ENCODE measurements at places on chromosomes 11 and 22.

DNA sequence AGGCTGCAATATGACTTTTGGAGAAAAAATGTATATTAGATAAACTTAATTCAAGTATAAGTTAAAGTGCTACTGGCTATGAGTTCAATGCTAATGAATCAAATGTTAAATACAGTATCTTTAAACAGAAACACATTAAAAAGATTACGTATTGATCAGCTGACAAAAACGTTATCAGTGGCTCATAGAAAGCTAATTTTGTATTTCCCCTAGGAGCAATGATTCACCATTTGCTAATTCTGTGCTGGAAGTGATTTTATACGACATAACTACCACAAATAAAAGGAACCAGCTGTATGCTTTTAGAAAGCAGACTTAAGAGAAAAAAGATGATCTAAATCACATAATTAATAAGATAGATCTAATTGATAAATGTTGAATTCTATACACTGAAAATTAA lies 43.6 kb downstream of the MRE11 start:
- no peak for DNase-seq

GRCh38 chr11:67442504-67443404 lies 522 bp downstream of the CORO1B start:
- DNase-seq = no peak

DNA sequence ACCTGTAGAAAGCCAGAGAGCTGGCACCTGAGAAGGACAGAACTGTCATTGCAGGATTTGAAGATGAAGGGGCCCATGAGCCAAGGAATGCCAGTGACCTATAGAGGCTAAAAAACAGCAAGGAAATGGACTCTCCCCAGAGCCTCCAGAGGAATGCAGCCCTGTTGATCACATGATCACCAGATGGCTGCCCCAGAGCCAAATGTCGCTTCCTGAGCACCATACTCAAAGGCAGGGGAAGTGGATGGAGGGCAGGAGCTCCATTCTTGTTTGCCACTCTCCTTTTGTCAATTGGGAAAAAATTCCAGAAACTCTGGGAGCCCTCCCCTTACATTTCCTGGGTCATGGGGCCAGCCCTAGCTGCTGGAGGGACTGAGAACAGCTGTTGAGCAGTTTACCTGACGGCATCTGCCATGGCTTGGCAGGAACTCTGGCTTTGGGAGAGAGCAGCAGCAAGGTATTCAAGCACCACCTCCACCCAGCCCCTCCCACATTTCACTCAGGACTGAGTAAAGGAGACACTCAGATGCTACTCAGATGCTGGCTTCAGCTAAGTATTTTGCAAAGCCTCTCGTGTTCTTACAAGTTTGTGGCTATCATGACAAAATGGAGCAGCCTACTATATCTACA lies 46.9 kb downstream of the DKK3 start:
- DNase-seq = no peak

DNA sequence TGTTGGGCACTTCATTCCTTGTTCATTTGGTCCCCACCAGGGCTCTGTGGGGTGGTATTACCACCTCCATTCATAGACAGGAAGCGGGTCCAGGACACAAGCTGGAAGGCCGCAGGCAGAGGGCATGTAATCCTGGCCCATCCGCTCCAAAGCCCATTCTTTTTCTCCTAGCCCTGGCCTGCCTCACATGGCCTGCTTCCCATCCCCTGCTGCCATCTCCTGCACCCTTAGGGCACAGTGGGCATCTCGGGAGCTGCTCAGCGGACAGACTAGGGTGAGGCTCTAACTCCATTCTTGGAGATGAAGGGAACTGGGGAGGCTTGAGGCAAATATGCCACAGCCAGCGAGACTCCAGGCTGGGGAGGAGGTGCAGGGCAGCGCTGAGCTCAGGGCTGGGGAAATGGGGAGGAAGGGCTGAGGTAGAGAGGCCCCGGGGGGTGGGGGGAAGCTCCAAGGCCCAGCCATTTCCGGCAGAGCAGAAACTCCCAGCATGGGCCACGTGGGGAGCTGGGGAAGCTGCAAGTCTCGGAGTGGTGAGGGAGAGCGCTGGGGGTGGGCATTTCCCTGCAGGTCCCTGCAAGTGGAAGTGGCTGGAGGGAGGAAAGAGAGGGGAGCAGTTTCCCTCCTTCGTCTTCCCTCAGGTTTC lies 14.3 kb upstream of the BCL9L start:
- DNase-seq = no peak

DNA sequence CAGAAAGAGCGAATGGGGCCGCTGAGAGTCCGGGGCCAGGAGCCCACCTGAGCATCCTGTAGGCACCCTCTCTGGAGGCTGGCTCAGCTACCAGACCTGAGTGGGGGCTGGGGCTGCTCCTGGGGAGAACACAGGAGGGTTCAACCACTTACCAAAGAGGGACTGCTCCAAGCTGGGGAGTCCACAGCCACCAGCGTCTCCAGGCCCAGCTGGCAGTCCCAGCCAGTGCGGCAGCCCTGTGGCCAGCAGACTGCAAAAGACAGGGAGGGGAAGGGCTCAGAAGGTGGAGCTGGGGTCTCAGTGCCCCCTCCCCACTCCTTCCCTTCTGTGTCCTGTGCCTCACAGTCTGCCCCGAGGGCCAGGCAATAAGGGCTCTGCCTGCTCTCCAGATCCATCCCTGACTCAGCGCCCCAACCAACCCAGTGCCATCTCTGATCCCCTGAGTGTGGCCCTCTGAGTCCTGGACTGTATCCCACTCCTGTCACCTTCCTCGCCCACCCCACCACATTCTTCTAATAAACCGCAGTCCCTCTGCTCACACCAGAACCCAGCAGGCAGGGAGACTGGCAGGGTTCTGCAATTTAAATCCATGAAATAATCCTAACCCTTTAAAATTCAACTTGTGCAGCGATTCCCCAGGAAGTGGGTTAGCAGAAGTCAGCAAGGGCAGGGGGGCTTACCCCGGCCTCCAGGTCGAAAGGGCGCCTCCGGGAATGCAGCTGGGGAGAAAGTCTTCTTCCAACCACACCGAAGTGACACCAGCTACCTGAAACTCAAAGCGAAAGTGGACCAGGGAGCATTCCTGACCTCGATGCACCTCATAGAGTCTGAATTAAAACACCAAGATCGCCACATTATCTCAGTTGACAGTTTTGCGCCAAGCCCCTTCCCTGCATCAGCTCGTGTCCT lies 13.3 kb downstream of the CHST1 start:
- DNase-seq = no peak

GRCh38 chr11:3046190-3046589 lies 11.0 kb downstream of the CARS1 start:
- no peak for DNase-seq

GRCh38 chr11:122045181-122045586 lies 70.8 kb downstream of the BLID start:
- DNase-seq = no peak

DNA sequence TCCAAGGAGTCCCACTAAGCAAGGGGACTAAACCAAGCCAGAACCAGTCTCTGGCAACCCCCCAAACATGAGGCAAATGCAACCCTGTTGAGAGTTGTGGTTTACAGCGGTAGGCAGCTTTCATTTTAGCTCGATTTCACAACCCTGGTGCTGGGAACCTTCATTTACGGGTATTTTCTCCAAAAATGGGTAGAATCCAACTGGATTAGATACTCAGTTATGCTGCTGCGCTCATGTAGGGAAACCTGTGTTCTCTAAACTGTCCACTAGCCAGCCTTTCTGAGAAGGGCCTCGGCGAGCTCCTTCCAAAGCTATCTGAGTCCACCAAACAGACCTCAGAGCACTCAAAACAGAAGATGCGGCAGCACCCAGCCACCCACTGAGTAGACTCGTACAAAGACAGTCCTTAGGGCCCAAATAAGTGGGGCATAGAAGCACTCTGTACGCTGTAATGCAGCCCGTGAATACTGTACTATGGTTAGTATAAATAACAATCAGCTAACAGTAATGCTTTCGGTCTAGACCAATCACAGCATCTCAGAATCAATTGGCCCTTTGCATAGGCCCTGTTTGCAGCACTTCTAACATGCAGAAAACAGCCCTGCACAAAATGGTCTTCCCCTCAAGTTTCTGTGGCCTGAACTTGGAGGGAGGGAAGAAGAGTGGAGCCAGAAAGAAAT lies 104.7 kb downstream of the ETS1 start:
- DNase-seq = no peak

DNA sequence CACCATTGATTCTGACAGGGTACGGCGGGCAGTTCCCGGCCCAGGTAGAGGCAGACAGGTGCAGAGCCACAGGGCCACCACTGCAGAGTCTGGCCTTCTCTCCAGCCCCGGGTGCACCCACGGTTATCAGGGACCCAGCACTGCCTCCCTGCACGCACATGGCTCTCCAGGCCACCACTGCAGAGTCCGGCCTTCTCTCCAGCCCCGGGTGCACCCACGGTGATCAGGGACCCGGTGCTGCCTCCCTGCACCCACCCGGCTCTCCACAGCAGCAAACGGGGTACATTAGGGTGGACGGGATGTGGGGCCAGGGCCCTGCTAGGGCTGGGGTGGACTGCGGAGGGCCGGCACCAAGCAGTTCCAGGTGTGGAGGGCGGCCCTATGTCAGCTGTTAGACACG lies 272.9 kb downstream of the BRD1 start:
- DNase-seq = no peak

GRCh38 chr11:118608360-118609227 lies 1.2 kb downstream of the PHLDB1 start:
- DNase-seq = no peak

Data from NCI-H446 treated with DMSO at 0.1 percent for 48 hours (cell line).